ENCODE measurements at places on chromosomes 16 and 17.

DNA sequence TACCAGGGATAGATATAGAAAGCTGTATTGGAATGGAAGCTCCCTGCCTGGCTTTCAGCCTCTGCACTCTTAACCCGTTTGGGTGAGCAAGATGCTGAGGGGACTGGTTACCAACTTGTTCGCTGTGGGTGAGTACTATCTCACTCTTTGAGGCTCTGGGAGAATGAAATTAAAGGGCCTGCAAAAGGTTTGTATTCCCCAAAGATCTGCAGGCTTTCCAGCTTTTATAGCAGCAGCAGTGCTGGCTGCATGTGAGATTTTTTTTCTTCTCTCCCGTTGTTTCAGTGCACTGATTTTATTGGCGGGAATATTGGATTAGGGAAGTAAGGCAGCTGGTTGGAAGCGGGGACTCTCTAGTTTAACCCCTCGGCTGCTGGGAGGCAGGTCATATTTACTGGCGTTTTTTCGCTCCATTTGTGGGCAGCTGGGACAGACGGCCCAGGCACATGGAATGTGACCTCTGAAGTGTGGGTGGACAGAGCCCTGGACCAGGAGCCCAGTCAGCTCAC is 30.9 kb downstream of the C17orf75 start:
- DNase-seq, result no peak

- DNase-seq, result no peak
These were observed 94.5 kb downstream of the MARF1 start for GRCh38 chr16:15548482-15548891.

DNA sequence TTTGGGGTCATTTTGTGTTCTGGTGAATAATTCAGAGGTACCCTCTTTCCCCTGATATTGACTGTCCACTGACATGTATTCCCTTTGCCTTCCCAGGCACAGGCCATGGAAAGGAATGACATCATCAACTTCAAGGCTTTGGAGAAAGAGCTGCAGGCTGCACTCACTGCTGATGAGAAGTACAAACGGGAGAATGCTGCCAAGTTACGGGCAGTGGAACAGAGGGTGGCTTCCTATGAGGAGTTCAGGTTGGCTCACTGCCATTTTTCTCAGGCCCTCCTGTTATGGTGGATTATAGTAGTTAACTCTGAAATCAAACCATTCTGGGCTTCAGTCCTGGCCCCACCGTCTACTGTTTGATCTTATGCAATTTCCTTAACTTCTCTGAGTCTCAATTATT is 1.6 kb upstream of the EFTUD2 start:
- DNase-seq, result no peak

GRCh38 chr17:76585033-76585648 is 519 bp downstream of the ST6GALNAC2 start:
- DNase-seq, result peak; percentile 48

DNA sequence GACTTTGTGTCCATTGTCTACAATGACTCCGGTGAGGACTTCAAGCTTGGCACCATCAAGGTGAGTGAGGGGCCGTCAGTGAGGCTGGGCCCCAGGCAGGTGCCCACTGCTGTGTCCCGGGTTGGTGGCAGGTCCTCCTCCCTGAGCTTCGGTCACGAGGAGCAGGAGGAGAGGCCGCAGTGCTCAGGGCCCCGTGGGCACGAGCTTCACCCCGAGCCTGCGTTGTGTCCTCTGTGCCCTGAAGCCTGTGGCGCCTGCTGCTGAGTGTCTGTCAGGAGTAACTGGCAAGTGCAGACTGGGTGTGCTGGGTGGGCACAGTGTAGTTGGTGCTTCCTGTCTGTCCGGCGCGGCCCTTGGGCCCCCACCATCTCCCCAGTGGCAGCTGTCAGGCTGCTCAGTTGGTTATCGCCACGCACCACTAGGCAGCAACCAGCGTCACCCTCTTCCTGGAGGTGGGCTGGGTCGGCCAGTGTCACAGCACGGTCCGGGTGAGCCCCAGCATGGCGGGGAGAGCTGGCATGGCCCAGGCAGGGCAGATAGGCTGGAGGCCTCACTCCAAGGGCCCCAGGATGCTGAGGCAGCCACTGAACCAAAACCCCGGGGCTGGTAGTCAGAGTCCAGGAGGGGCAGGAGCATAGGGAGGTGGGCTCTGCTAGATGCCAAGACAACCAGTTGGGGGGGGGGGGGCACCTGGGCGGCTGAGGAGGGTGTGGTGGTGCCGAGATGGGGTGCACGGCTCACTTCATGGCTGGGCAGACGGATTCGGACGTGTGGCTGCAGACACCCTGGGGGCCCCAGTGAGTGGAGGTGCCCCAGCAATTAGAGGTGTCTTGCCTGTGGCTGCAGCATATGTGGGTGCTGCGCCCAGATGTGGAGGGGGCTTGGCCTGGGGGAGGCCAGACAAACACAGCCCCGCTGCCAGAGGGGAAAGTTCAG is 39.3 kb downstream of the TSC2 start:
- DNase-seq, result no peak

GRCh38 chr16:19696328-19696727 is 21.7 kb downstream of the KNOP1 start:
- peak; percentile 58 for DNase-seq

GRCh38 chr17:41655611-41656111 is 31.3 kb upstream of the KRT17 start:
- no peak for DNase-seq

DNA sequence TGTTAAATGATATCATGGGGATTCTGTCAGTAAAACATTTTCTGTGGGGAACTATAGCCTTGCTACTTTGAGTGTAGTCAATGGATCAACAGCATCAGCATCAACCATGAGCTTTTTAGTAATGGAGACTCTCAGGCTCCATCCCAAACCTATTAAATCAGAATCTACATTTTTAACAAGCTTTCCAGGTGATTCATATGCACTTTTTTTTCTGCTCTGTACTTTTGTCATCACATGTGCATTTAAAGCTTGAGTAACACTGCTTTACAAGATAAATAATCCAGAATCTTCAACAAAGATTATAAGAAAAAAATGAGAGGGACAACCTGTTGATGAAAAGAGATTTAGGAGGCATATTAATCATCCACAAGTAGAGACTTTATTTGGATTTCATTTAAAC is 23.5 kb downstream of the NUP93 start:
- DNase-seq, result no peak

DNA sequence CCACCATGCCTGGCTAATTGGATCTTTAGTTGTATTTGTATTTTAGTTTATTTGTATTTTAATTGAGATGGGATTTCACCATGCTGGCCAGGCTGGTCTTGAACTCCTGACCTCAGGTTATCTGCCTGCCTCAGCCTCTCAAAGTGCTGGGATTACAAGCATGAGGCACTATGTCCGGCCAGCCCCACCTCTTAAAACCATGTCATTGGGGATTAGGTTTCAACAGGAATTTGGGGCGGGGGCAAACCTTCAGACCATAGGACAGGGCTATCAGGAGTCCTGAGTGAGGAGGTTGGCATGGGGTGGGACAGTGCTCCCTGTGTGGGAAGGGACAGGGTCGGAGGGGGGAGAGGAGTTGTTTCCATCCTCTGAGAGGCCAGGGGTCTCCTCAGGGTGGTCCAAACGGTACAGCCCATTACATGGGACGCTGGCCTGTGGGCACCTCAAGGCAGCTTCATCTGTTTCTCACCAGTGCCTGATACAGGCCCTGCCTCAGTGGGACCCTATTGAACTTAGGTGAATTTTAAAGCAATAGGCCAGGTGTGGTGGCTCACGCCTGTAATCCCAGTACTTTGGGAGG is 21.6 kb downstream of the GAA start:
- no peak for DNase-seq

GRCh38 chr16:57906382-57907316 is 64.3 kb downstream of the CNGB1 start:
- peak; percentile 50 for DNase-seq

DNA sequence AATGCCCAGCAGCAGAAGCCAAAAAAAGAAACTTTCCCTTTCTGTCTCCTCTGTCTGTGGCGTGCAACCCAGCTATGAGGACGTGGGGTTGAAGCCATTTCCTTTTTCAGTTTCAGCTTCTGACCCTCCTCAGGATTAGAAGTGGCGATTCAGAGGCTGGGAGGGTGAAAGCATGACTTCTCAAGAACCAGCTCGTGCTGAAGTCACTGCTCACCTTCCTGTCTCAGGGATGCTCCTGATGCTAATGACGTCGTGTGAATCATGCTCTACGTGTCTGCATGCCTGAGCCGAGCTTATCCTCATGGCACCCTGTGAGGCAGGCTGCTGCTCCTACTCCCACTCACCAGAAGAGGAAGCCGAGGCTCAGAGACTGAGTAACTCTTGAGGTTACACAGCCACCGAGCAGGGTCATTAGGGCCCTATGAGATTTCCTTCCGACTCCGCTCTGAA is 5.7 kb upstream of the LPO start:
- peak; percentile 64 for DNase-seq

DNA sequence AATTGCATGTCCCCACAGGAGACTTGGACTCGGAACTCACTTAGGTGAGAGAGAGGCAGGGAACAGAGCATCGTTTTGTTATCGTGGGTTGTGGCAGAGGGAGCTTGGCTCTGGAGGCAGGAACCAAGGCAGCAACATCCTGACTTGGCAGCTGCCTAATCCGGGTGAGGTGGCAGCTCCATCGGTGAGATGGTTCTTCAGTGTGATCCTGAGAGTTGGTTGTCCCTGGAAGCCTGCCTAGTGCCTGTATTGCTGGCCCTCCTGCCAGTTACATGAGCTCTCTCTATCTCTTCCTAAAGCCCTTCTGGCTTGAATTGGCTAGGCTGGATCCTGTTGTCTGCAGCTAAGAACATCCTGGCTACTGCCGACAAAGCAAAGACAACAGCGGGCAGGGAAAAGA is 19.9 kb upstream of the SEC14L1 start:
- DNase-seq, result no peak

DNA sequence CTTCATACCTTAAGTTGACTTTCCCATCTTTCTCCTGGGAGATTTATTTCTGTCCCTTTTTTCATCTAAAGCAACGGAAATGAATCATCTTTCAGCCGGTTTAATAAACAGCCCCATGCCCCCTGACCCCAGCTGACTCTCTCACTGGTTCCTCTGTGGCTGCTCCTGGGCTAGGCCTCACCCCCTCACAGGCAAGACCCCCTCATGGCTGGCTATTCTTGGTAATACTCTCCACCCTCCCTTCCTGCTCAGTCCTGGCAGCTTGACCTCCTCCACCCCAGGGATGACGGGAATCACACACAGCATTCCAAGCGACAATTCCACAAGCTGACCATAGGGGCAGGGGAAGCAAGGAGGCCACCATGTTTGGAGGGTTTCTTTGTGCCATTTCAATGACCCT is 1.5 kb upstream of the ADAP2 start:
- DNase-seq, result no peak

GRCh38 chr17:61715348-61715747 is 124.3 kb upstream of the NACA2 start:
- DNase-seq, result no peak

GRCh38 chr17:3026856-3027751 is 36.3 kb downstream of the OR1D5 start:
- no peak for DNase-seq
